ENCODE measurements at places on chromosomes 12 and 14.
A peak's percentile ranks its signal among the peaks of the same experiment; 100 is the strongest.

DNA sequence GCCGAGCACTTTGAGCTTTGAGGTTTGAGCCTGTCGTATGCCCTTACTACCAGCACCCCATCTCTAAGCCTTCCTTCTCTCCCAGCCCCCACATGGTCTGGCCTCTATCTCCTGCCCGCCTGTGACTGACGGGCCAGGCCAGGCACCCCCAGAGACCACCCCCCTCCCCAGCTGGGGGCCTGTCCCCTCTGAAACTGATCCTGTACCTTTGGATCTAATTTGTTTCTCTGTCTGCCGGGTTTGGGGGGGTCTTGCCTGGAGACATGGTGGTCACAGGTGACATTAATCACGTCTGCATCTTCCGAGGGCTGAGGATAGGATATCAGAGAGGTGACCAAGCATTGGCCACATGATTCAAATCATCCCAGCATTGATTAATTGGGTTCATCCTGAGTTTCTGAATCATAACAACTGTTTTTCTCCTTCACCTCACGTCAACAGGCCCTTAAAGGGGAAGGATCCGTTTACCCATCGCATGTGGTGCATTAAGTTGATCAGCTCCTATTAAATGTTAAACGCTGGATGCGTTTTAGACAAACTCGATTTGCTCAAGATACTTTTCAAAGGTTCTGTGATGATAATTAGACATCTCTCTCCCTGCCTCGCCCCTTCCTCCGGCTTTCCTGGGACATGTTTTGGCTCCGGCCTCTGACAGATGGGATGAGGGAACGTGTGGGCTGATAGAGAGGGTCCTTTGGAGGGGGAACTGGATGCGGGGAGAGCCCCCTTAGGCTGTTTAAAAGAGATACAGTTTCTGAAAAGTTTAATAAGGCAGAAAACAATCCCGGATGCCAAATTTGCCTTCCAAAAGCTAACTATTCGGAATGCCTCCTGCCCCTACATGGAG is 63.3 kb upstream of the TBX3 start:
- peak; percentile 81 for DNase-seq

- DNase-seq = no peak
Measured at GRCh38 chr12:108657130-108657745, 23.5 kb upstream of the SELPLG start.

- peak; percentile 26 for DNase-seq
Measured at GRCh38 chr12:114636723-114637480, 47.1 kb downstream of the TBX3 start.

DNA sequence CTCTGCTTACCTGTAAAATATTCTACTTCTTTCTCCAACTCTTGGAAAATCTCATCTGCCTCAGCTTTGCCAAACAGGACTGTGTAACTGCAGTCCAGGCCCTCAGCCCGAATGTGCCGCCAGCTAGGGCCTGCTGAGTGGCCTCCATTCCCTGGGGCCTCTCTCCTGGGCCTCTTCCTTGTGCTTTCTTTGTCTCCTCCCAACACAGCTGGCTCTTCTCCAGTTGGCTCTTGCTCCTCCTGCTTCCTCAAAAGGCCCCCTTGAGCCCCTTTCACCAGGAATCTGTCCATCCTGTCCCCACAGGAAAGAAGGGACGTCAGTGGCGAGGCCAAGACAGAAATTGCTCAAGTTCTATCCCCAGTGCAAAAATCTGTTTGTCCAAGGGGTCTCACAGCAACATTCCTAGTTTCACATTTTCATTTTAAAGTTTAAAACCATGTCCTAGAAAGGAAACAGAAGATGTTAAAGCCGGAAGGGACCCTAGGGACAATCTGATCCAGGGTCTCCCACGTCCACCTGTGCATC is 713 bp downstream of the ALKBH2 start:
- no peak for DNase-seq

DNA sequence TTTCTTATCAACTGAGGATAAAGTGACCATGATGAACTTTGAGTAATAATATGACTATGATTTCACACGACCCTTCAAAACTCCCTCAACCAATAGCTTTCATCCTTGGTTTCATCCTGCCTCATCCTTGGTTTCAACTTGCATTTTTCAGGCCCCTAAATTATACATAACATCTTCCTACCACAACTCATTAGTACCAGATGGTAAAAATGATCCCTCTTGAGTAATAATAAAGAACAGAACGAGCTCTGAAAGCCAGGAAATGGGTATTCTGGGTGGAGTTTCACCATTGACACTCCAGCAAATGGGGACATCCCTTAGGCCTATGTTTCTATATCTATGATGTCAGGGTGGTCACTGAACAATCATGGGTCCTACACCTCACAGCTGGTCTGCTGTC is 72.1 kb upstream of the LMNTD1 start:
- DNase-seq = peak; percentile 65

- peak; percentile 23 for DNase-seq
Measured at GRCh38 chr12:49462083-49462744, 76.6 kb upstream of the KCNH3 start.
